Activated CD4-positive, alpha-beta T cell treated with anti-CD3 and anti-CD28 coated beads for 1 hour (primary cell): ENCODE measurements at places on chromosomes 7 and 10.

DNA sequence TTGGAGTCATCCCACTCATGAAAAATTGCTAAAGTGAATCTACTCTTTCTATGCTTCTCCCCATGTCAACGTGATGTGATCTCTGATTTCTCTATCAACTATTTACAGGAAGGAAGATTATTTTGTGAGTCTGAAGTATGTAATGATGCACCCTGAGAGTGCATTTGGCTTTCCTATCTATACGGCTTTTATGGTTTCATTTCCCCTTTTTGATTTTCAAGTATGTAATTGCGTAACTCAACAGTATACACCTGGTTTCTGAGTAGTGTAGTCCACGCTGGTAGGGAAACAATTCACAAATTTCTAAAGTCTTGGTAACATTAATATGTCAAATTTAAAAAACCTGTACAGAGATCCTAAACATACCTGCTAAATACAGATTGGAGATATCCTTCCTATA is 194.7 kb upstream of the SEMA3A start:
- DNase-seq, result no peak

DNA sequence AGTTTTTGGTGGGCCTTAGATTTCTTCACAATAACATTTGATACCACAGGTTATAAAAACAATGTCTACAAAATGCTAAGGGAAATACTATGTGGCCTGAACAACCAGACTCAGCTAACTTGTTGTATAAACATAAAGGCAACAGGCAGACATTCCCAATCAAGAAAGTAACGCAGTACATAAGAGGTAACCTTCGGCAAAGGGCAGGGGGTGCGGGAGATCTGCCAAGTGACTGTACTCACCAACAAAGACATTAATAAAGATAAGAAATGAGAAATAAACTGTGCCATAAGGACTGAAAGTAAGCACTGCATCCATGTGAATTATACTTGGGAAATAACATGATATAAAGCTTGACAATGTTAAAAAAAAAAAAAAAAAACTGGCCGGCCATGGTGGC is 15.4 kb downstream of the NSUN6 start:
- DNase-seq, result no peak

DNA sequence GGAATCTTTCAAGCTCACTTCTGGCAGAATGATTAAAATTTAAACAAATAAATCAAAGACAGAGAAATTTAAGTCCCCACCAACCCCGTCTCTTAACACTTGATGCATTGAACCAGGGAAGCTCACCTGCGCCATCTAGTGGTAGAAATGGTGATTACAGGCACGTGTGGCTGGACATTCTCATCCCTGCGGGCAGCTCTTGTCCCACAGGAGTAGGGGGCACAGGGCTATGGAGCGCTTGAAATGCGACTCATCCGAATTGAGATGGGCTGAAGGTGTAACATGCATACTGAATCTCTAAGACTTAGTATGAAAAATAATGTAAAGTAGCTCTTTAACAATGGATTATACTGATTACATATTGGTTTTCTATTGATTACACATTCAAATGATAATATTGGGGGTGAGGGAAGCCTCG is 24.8 kb upstream of the SLIT1 start:
- DNase-seq, result peak; percentile 37

GRCh38 chr7:114630201-114630990 is 215.8 kb downstream of the FOXP2 start:
- no peak for DNase-seq

- DNase-seq, result no peak
Measured at GRCh38 chr10:21458126-21458871, 67.2 kb downstream of the SKIDA1 start.

DNA sequence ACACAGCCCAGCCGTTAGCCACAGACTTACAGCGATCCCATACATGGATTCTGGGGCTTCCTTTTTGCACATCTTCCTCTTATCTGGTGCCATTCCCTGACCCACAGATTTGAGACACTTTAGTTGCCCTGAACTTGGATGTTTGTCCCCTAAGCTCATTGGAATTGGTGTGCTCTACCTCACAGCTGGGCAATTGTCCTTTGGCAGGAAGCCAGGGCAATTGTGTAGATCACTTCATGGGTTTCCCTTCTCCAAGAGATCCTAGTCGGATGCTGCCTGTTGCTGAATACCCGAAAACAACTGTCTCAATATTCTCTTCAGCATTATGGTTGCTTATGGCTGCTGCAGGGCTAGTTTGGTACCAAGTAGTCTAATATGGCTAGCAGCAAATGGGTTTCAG is 470.7 kb upstream of the MKI67 start:
- DNase-seq, result no peak
